ENCODE measurements at places on chromosomes 6 and 20.

- no peaks in the 10 kb centered on the region for H3K27me3 ChIP-seq
- H3K36me3 ChIP-seq = no peaks in the 10 kb centered on the region
- no peaks in the 10 kb centered on the region for H3K4me1 ChIP-seq
- no peak overlapping the region for H3K27ac ChIP-seq
- H3K4me3 ChIP-seq = no peak overlapping the region
These were observed 177.3 kb downstream of the CARMIL1 start for GRCh38 chr6:25456249-25457040.

DNA sequence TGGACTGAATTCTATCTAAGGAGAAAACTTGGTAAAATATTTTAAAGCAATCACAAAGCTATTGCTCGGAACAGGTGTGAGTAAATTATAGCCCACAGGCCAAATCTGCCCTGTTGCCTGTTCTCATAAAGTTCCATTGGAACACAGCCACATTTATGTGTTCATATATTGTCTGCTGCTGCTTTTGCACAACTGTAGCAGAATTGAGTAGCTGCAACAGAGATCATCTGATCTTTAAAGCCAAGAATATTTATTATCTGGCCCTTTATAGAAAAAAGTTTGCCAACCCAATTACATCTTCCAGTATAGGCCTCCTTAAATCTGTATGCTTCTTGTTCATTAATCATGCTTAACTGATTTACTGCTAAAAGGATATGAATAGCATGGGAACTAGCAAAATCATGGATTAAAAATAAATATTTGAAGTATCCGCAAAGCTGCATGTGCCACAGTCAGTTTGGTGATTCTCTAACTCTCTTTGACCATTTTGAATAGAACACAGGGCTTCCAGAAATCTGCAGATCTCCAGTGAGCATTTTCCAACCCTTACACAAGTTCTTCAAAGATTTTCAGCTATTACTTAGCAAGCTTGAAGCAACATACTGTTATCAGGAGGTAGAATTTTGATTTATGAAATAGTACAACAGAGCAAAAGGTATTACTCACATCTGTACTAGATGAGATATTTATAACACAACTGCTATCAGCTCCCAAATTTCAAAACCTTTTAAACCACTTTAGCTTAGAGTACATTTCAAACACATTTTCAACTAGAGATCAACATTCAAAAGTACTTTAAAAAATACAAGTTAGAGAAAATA is 312.6 kb upstream of the ID4 start:
- no peak for DNase-seq
- no peak overlapping the region for H3K4me3 ChIP-seq
- no peak overlapping the region for H3K27ac ChIP-seq
- H3K27me3 ChIP-seq = no peaks in the 10 kb centered on the region
- H3K4me1 ChIP-seq = no peaks in the 10 kb centered on the region
- H3K36me3 ChIP-seq = no peaks in the 10 kb centered on the region

GRCh38 chr6:83514466-83514865 is 2.1 kb downstream of the PRSS35 start:
- no peaks in the 10 kb centered on the region for H3K4me1 ChIP-seq
- no peaks in the 10 kb centered on the region for H3K27me3 ChIP-seq
- H3K4me3 ChIP-seq = no peak overlapping the region
- no peak overlapping the region for H3K27ac ChIP-seq
- no peaks in the 10 kb centered on the region for H3K36me3 ChIP-seq

DNA sequence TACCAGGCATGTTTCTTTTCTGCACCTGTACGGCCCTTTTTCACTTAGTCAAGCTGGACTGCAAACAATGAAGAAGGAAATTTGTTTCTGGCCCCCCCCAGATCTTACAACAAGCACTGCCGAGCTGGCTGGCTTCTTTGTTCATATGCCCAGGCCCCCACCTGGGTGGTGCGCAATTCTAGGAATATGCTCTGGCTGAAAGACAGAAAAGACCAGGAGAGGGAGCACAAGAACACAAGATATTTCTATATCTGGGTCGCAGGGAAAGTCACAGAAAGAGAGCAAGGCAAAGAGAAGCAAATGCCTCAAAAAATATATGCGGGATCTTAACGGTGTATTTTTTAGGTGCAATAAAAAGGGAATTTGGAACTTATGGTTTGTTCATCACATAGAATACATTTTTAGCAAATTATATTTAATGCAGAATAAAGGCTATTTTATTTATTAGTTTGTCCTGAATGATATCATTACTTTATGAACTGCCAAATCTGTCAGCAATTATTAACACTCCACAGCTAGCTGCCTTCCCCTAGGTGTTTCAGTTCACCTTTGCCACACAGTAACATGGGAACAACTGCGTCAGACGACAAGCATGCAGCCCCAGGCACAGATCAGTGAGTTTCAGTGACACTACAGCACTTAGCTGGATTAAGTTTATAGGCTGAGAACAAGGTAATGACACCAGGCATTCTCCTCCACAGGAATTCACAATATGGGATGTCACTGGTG is 76.5 kb downstream of the GJA10 start:
- peaks cover 20% of the 10 kb centered on the region for H3K4me1 ChIP-seq
- no peaks in the 10 kb centered on the region for H3K36me3 ChIP-seq
- H3K27ac ChIP-seq = no peak overlapping the region
- no peaks in the 10 kb centered on the region for H3K27me3 ChIP-seq
- H3K4me3 ChIP-seq = no peak overlapping the region
- DNase-seq = no peak

DNA sequence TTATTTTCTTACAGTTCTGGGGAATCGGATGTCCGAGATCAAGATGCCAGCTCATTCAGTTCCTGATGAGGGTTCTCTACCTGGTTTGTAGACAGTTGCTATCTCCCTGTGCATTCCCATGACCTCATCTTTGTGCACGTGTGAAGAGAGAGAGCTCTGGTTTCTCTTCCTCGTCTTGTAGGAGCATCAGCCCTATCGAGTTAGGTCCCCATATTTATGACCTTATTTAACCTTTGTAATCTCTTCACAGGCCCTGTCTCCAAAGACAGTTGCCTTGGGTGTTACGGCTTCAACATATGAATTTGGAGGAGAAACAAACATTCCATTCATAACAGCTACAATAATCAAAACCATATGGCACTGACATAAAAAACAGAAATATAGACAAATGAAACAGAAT is 455.3 kb downstream of the HACE1 start:
- H3K4me3 ChIP-seq = no peak overlapping the region
- H3K36me3 ChIP-seq = no peaks in the 10 kb centered on the region
- H3K4me1 ChIP-seq = no peaks in the 10 kb centered on the region
- H3K27ac ChIP-seq = no peak overlapping the region
- no peaks in the 10 kb centered on the region for H3K27me3 ChIP-seq

GRCh38 chr20:34873583-34874093 is 982 bp upstream of the GGT7 start:
- H3K27ac ChIP-seq = no peak overlapping the region
- H3K4me3 ChIP-seq = peak overlapping the region; percentile 59

GRCh38 chr20:21503345-21503744 is 10.5 kb downstream of the NKX2-2 start:
- DNase-seq = peak; percentile 96
- peaks cover 25% of the 10 kb centered on the region for H3K4me1 ChIP-seq
- no peak overlapping the region for H3K27ac ChIP-seq
- H3K36me3 ChIP-seq = no peaks in the 10 kb centered on the region
- H3K27me3 ChIP-seq = peaks cover 23% of the 10 kb centered on the region
- no peak overlapping the region for H3K4me3 ChIP-seq

DNA sequence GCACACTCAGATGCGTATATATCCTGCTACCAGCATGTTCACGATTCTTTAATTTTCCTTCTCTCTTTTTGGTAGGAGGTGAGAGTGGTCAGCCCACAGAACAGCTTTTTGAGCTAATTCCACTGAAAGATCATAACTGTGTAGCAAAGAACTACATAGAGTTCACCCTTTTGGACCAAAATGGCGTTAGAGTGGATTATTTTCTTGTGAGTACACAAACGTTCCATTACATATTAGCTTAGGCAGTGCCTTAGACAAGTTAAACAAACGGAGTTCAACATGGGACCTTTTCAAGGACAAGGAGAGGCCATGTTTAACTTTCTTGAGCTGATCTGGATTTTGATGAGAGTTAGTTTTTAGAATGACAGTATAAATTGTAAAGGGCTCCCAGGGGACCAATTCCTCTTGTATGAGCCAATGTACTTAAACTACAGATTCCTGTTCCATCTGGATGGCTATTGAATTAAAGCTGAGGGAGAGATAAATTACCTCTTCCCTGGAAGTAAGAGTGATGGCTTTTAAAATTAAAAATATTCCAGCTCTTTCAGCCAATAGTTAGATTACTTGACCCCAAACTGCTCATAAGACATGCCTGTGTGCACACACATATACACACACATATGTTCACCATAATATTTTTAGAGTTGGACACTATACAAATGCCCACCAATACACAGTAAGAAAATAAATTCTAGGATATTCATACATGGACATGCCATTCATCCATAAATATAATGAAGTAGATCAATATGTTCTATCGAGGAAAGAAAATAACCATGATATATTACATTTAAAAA is 25.6 kb upstream of the ARMH2 start:
- H3K36me3 ChIP-seq = no peaks in the 10 kb centered on the region
- H3K4me1 ChIP-seq = no peaks in the 10 kb centered on the region
- H3K27ac ChIP-seq = no peak overlapping the region
- no peaks in the 10 kb centered on the region for H3K27me3 ChIP-seq
- H3K4me3 ChIP-seq = no peak overlapping the region

DNA sequence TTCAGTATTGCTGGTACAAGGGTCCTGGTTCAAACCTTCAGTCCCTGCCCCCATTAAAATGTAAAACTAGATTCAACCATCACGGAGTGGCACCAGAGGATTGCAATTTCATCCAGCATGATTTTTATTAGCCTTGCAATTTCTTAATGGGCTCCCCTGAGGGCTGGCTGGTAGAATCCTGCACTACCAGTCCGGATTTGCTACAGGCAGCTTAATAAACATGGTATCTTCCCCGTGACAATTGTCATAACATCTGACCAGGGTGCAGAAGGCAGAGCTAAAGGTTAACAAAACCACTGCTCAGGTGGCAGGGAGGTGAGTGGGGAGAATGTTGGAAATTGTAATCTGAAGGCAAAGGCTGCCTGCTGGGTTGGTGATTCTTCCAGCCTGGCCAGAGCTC is 94.5 kb downstream of the PKHD1 start:
- no peak for DNase-seq
- H3K4me3 ChIP-seq = no peak overlapping the region
- peaks cover 9% of the 10 kb centered on the region for H3K4me1 ChIP-seq
- no peaks in the 10 kb centered on the region for H3K36me3 ChIP-seq

- H3K4me1 ChIP-seq = peaks cover 28% of the 10 kb centered on the region
- no peaks in the 10 kb centered on the region for H3K36me3 ChIP-seq
- H3K27ac ChIP-seq = peak overlapping the region; percentile 36
- no peaks in the 10 kb centered on the region for H3K27me3 ChIP-seq
These were observed 99.6 kb downstream of the OGFRL1 start for GRCh38 chr6:71388068-71388744.

DNA sequence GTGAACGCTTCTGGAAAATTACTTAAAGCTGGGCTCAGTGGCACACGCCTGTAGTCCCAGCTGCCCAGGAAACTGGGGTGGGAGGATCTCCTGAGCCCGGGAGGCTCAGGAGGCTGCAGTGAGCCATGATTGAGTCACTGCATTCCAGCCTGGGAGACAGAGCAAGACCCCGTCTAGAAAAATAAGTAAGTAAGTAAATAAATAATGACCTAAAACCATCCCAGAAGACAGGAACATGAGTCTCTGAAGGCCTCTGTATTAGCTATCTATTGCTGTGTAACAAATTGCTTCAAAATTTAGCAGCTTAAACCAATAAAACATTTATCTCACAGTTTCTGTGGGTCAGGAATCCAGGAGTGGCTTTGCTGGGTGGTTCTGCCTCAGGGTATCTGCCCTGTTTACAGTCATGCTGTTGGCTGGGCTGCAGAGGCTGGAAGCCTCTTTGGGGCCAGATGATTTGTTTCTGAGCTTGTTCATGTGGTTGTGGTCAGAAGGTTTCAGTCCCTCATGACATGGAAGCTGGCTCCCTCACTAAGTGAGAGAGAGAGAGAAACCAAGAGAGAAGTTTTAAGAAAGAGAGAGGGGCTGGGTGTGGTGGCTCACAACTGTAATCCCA is 48.4 kb upstream of the NCOA3 start:
- peak overlapping the region; percentile 61 for H3K27ac ChIP-seq
- DNase-seq = peak; percentile 93
- no peaks in the 10 kb centered on the region for H3K36me3 ChIP-seq
- H3K4me1 ChIP-seq = peaks cover 15% of the 10 kb centered on the region

DNA sequence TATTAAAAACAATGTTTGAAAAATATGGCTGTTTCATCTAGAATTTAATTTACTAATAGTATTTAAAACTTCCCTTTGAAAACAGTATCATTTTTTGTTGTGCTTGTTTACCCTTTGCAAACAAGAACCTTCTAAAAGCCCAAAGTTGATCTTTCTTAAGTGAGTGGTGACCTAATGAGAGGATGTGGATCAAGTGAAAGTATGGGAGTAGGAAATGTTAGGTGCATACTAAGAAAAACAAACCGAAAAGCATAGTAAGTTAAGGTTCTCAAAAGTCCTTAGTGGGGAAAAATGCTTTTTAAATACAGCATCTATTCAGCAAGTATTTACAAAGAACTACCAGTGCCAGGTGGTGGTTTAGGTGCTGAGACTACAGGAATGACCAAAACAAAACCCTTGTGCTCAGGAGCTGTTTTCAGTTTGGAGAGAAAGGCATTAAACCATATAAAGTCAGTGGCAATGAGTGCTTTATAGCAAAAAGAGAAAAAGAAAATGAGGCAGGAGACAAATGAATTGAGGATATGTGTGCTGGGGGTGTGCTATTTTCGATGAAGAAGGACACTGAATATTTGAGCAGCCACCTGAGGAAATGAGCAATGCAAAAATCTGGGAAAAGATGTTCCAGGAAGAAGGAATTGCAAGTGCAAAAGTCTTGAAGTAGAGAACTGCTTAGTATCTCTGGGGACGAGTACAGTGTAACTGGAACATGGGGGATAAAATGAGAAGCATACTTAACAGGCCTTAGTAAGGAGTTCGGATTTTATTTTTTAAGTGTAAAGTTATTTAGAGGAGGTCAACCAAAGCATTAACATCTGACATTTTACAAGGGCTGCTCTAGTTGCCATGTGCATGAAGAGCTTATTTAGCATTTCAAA is 24.0 kb downstream of the RNF146 start:
- no peaks in the 10 kb centered on the region for H3K27me3 ChIP-seq
- H3K27ac ChIP-seq = no peak overlapping the region
- H3K4me3 ChIP-seq = no peak overlapping the region
- no peak for DNase-seq
- no peaks in the 10 kb centered on the region for H3K4me1 ChIP-seq

DNA sequence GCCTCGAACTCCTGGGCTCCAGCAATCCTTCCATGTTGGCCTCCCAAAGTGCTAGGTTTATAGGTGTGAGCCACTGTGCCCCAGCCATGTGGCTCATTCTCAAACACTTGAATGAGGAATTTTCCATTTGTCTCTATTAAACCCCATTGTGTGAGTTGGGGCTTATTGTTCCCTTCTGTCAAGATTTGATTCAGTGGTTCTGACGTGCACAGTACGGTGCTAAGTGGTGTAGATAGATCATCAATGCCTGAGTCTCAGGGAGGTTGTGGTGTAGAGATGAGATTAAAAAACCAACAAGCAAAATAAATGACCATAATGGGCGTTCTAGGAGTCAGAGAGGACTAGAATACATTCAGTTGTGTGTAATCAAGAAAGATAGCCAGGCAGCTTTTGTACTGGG is 335.6 kb downstream of the PRL start:
- no peaks in the 10 kb centered on the region for H3K4me1 ChIP-seq
- no peaks in the 10 kb centered on the region for H3K27me3 ChIP-seq
- no peak for DNase-seq
- no peak overlapping the region for H3K27ac ChIP-seq
- no peak overlapping the region for H3K4me3 ChIP-seq
- no peaks in the 10 kb centered on the region for H3K36me3 ChIP-seq

Measured in MM.1S (cell line).